ENCODE measurements at places on chromosomes 13 and 19.

DNA sequence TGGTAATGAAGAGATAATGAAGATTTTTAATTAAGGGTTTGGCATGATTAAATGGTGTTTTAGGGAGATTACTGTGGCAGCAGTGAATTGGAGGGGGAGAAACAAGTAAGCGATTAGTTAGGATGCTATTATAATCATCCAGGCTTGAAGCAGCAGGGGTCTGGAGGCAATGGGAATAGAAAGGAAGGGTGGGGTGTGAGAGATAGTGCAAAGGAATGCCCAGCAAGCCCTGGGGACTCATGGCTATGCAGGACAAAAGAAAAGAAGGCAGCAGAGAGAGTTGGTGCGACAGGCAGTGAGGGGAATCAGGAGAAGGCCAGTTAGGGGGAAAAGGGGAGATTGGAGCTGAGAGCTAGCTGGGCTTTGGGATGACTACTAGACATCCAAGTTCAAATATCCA is 34.5 kb downstream of the SOX21 start:
- no peak for DNase-seq

- DNase-seq, result no peak
These were observed 1.0 kb downstream of the EPOR start for GRCh38 chr19:11382898-11383705.

GRCh38 chr13:102724923-102725322 is 30.1 kb upstream of the METTL21C start:
- DNase-seq, result no peak

DNA sequence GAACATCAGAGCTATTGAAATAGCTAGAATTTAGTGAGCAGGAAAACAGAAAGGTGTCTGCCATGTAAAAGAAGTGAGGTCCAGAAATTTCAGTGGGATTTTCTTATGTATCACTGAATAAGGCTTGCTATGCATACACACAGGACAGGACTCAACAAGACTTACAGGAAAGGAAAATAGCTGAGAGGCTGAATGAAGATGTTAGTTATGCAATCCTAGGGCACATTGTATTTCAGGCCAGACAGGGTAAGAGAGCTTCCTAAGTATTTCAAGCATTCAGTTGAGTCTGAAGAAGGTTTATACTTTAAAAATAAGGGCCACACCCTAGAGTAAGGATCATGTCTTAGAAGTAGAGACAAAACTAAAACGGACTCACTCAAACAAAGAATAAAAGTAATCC is 419.9 kb upstream of the PRR20A start:
- no peak for DNase-seq

GRCh38 chr19:12788682-12789097 is 2.6 kb upstream of the JUNB start:
- no peak for DNase-seq

DNA sequence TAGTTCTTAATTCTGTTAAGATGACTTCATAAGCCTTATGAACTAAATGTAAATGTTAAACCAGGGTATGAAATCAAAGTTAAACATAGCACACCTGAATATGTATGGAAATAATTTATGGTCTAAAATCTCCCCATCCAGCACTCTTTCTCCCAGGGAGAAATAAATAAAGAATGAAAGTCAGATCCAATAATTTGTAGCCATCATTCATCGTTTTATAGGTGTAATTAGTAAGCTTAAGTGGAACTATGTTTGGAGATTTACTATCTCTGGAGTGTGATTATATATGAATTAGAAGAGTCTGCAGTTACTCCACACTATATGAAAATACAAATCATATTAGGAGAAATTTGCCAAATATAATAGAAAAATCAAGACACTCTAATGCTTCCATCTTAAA is 405.1 kb downstream of the DACH1 start:
- no peak for DNase-seq

DNA sequence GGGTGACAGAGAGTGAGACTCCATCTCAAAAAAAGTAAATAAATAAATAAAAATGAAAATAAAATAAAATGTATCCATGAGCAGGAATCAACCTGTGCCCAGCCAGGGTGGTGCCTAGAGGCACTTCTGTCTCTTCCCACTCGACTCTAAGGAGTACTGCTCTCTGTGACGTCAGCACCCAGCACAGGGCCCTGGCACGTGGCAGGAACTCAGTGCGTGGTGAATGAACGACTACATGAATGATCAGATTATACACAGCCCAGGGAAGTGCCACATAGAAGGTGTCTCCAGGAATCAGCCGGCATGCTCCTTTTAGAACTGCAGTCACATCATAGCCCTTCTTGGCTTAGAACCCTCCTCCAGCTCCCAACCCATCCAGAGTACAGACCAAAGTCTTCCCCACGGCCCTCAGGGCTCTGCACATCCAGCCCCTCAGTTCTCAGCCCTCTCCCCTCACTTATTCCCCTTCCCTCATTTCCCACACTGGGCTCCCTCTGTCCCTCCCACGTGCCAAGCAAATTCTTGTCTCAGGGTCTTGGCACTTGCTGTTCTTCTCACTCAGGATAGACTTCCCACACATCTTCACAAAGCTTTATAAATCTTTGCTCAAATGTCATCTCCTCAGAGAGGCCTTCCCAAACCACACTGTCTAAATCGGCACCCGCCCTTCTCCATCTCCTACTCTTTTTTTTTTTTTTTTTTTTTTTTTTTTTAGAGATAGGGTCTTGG is 4.2 kb downstream of the CLIP3 start:
- DNase-seq, result no peak

- peak; percentile 98 for DNase-seq
These were observed at the start of gene PPP1R15A for GRCh38 chr19:48872182-48872883. TSS of gene PPP1R15A (plus strand) at chr19:48872421. CDS start at chr19:48873234, 813 bp downstream.
